ENCODE measurements at places on chromosomes 1 and 21.

GRCh38 chr1:56258371-56258770 lies 321.0 kb downstream of the PLPP3 start:
- DNase-seq, result no peak

DNA sequence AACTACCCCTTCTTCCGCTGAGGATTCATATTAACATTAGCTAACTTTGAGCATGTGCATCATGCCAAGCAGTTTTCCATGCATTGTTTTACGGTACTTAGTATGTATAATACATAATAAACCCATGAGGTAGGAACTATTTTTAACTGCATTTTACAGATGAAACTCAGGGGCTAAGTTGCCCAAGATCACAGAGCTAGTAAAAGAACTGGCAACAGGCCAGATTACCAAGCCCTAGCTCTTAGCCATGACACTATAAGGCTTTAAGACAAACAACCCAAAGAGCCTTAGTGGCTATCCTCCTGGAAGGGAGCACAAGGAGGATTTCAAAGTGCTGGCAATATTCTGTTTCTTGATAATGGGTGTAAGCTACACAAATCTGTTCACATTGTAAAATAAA lies 6.1 kb downstream of the AK2 start:
- DNase-seq, result no peak

GRCh38 chr1:233627823-233628222 lies 13.9 kb downstream of the KCNK1 start:
- DNase-seq, result no peak

DNA sequence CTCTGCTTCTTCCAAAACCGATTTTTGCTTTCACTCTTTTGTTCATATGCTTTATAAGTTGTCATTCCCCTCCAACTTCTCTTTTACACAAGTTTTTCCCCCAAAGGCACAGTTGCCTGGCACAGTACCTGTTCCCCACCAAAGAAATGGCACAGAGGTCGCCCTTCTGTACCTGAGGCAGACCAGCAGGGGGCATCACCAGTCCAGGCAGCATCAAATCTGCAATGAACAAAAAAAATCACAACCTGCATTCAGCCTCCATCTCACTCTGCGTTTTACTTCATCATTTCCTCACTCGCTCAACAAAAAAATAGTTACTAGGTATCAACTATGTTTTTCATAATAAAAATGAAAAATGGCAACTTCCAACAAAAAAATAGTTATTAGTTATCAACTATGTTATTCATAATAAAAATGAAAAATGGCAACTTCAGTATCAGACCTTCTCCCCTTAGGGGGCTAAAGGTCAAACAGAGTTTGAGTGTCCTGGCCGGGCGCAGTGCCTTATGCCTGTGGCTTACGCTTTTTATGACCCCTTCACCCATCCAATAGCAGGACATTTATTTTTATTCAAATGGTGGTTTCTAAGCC lies 4.1 kb downstream of the EIF2D start:
- DNase-seq, result no peak

DNA sequence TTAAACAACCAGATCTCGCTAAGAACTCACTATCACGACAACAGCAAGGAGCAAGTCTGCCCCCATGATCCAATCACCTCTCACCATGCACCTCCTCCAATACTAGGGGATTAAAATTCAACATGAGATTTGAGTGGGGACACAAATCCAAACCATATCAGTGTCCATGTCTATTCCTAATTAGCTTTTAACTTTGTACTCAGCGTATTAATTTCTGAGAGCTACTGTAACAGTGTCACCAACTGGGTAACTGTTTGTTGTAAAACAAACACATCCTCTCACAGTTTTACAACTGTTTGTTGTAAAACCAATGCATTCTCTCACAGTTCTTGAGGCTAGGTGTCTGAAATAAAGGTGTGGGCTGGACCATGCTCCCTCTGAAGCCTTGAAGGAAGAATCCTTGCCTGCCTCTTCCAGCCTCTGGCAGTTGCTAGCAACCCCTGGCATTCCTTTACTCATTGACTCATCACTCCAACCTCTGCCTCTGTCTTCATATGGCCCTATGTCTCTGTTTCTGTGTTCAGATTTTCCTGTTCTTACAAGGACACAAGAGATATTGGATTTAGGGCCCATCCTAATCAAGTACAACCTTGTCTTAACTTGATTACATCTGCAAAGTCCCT lies 121.2 kb downstream of the LTN1 start:
- no peak for DNase-seq

- DNase-seq, result no peak
Observed at GRCh38 chr1:199913318-199913717, 114.2 kb upstream of the NR5A2 start.

- no peak for DNase-seq
Observed at GRCh38 chr1:234730475-234730769, 120.4 kb upstream of the IRF2BP2 start.

GRCh38 chr1:234980291-234980644 lies 148.4 kb downstream of the TOMM20 start:
- no peak for DNase-seq

DNA sequence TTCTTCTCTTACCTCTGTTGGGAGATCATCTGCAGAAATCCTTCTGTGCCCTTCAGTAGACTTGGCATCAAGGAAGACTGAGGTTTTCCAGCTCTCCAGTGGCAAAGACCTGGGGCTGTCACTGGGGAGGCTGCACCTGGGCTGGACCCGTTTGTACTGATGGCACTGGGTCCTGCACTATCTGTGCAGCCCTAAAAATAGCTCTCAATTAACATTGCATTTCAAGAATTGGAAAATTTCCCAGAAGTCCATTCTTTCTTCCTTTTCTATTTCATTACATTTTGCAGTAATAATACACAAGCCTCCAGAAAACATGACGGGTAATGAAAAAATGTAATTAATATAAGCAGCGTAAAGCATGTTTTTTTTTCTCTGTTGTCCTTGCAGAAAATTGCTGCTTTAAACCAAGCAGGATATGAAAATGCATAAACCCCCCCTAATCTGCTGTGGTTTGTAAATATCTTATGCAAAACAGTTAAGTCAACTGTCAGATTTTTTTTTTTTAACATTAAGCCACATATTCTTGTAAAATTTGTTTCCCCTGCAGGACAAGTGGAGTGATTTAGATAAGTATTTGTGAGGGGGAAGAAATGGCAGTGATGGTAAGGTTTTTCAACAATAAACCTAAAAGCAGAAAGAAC lies 64.9 kb downstream of the LMO4 start:
- no peak for DNase-seq

DNA sequence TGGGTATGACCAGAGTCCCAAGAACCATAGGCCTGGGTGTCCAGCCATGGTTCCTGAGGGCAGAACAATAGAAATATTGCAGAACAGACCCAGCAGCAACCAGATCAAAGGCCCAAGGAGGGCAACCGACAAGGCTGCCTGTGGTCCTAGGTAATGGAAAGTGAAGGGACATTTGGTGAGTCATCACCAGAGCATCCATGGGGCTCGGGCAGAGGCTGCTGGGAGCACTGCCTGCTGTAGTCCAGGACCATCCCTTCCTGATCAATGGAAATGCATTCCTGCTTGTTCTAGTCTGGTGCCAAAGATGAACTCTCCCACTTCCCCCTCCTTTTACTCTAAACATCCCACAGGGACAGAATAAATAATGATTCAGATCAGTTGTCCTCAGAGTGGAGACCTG lies 172.8 kb upstream of the CACNA1E start:
- no peak for DNase-seq

DNA sequence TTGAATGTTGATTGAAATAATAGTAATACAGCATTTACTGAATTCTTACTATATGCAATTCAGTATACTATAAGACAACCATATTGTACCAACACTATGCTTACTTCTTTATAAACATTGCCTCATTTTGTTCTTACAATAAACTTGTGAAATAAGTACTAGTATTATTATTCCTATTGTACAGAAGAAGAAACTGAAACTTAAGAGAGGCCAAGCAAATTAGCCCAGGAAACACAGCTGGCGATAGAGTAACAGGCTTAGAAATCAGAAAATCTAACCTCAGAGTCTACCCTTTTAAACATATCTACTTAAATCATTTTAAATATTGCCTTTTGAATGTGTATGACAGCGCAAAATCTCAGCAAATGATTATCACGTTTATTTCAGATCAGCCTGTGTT lies 41.7 kb downstream of the FASLG start:
- no peak for DNase-seq

- no peak for DNase-seq
Observed at GRCh38 chr1:85427331-85427730, 37.6 kb downstream of the DDAH1 start.

DNA sequence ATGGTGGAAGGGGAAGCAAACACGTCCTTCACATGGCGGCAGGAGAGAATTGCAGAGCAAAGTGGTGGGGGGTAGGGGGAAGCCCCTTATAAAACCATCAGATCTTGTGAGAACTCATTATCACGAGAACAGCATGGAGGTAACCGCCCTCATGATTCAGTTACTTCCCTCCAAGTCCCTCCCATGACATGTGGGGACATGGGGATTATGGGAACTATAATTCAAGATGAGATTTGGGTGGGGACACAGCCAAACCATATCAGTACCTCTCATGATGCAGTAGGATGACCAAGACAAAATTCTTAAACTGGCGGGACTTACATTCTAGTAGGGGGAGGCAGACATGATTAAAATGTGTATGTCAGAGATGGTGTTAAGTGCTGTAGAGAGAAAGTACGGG lies 38.8 kb downstream of the WNT4 start:
- DNase-seq, result no peak

DNA sequence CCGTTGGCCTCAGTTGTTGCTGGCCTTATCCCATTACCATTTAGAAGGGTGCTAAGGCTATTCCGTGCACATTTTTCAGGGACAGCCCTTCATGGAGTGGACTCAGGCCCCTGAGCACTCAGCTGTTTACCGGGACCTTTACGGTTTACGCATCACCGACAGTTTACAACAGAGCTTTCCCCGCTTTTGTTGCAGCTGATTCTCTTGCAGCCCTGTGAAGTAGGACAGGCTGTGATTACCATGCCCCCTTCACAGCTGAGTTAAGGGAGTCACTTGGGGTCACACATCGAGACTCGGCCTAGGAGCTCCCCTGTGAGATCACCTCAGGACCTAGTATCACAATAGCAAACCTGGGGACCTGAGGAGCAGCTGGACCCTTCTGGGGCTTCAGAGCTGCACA lies 41.9 kb downstream of the PTPRF start:
- DNase-seq, result no peak

DNA sequence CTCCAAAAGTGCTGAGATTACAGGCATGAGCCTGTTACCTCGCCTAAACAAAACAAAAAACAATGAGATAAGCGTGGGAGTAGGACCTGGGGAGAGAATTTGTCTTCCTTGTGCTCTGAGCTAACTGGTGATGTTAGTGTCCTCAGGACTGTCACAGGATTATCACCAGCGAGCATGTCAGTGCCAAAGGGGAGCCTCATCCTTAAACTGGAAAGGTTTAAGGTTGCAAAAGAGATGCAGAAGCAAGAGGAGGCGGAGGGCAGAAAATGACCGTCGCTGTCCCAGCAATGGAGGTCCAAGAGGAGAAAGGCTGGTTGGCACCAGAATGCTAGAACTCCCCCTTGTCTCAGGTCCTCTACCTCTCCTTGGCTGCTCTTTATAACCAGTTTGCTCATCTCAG lies 3.9 kb downstream of the SYPL2 start:
- no peak for DNase-seq

GRCh38 chr21:31869750-31870149 lies 3.1 kb upstream of the HUNK start:
- no peak for DNase-seq

GRCh38 chr1:17725084-17725719 lies 29.9 kb upstream of the ACTL8 start:
- DNase-seq, result no peak

- no peak for DNase-seq
Observed at GRCh38 chr1:233295975-233296322, 424 bp upstream of the PCNX2 start.

DNA sequence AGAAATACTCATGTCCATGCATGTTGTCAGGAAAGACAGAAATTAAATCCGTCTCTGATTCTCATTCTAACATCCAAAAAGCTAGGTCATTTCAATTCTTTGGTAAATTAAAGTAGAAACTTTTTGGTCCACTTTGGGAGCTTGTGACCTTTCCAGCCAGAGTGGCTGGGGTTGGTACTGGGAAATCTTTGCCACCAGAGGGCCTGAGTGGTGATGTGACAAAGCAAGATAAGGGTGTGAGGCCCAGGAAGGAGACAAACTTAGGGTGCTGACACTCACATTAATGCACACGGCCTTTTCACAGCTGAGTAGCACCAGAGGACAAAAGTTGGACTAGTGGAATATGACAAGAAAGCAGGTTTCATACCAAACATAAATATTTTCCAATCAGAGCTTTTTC lies 144.3 kb downstream of the DNM3 start:
- DNase-seq, result no peak

GRCh38 chr21:17900990-17901385 lies 81.8 kb upstream of the C21orf91 start:
- no peak for DNase-seq

GRCh38 chr1:8435569-8436071 lies 117.7 kb downstream of the SLC45A1 start:
- no peak for DNase-seq

DNA sequence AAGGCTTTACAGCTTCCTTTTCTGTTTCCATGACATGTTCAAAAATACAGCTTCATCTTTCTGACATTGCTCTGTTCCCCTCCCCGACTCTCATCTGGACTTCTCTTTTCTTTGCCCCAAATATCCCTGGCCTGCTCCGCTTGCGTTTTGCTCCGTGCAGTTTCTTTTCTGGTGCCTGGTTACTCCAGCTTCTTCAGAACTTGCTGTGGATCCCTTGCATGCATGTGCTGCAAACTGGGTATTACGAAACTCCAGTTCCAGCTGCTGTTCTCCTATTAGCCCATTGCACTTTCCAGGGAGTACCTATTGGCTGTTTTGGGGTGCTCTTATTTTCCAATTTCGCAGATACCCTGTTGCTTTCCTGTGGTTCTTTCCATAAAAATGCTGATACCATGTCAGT lies 9.9 kb upstream of the NDC1 start:
- no peak for DNase-seq

- no peak for DNase-seq
Observed at GRCh38 chr1:160637821-160638539, 8.9 kb downstream of the SLAMF1 start.

- DNase-seq, result no peak
Observed at GRCh38 chr1:85398391-85399064, 66.4 kb downstream of the DDAH1 start.

DNA sequence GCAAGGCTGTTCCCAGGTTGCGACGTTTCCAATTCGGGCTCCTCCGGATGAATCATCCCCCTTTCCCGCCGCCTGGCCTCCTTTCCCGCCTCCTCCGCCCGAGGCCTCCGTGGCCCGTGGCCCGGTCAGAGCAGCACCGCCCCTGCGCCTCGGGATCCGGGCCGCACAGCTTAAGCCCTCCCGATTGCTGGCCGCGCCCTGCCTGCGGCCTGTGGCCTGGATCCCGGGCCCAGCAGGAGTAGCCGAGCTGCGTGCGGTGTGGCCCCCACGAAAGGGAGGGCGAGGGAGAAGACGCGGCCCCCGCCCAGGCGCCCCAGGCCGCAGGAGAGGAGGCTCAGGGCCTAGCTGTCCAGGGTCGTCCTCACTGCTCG lies 1.0 kb downstream of the TMEM200B start:
- DNase-seq, result no peak

DNA sequence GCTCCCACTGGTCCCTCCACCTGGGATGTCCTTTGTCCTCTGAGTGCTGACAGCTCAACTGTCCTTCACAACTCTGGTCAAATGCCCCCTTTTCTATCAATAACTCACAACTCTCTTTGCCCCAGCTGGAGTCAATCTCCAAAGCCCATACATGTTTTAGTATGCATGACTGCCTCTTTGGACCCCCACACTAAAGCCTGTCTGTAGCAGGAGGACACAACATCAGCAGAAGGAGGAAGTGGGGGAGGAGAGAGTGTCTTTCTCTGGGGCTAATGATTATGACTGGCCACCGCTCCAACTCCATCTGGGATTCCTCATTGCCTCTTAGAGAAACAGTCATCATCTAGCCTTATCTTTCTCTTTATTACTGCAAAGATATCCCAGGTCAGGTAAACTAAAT lies 186.6 kb upstream of the FGGY start:
- no peak for DNase-seq

All from T-helper 2 cell (primary cell).